ENCODE measurements at places on chromosomes 5 and 9.

DNA sequence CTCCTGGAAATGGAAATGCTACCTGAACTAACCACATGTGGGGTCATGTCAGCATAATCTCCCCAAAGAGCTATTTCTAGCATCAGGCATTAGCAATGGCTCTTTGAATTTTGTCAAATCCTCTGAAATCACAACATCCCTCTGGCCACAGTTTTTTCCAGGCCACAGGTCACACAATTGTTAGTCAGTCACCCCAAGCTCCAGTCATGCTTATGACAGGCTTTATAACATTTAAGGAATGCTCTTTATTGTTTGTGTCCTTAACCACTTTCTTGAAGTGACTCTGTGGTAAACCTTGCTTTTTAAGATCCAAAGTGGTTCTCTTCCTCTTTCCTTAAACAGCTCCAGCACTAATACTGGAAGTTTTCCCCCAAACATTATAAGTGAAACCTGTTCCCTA, 169.2 kb upstream of the HMHB1 start:
- no peak for DNase-seq

GRCh38 chr9:104682642-104683041, 11.7 kb upstream of the OR13D1 start:
- DNase-seq = peak; percentile 12

GRCh38 chr9:81594415-81594814, 94.9 kb downstream of the TLE1 start:
- DNase-seq = no peak

DNA sequence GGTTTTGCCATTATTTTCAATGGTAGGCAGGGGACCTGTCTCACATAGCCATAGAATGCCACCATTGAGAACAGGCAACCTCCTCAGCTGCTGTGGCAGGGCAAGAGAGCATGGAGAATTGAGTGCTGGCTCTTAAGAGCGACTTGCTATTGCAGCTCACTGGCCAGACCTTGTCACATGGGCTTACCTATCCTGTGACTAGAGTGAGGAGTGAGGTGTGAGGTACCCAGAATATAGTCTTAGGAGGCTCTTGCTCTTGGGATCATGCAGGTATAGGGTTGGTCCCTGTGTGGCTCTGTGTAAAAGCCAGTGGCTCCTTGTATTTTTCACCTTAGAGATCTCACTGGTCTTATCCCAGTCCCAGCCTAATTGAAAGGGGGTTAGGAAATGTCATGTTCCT, 39.8 kb upstream of the NR3C1 start:
- DNase-seq = no peak

DNA sequence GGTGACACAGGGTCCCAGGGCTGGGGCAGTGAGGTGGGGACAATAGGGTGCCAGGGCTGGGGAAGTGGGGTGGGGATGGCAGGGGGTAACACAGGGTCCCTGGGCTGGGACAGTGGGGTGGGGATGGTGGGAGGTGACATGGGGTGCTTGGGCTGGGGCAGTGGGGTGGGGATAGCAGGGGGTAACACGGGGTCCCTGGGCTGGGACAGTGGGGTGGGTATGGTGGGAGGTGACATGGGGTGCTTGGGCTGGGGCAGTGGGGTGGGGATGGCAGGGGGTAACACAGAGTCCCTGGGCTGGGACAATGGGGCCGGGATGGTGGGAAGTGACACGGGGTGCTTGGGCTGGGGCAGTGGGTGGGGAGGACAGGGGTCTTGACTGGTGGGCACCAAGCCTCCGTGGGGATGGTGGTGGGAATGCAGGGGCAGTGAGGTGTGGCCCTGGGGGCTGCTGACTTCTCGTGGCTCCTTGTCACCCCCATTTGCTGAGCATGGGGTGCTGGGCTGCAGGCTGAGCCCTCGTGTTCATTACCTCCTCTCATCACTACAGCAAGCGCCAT, 41.7 kb downstream of the OLFM1 start:
- no peak for DNase-seq

DNA sequence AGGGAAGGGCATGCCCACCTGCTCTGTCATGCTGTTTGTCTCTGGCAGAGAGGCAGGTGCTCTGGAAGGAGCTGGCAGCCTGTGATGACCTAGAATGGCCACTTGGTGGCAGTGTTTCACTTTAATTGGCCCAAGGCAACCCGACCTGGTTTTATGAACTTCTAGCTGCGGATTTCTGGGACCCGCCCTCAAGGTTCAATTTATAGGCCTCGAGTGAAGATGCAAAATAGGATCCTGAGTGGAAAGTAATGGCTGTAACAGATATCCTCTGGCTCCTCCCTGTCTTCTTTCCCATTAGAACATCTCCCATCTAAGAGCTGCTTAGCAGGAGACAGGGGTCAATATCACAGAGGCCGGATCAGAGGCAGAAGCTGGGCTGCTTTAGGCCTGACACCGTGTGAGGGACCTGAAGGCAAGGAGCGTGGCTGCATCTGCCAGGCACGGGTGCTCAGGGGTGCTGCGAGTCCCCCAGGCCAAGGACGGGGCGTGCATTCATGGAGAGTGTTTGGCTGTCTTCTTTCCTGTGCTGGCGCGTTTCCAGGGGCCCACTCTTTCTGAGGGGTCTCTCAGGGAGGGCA, 56.7 kb upstream of the SLC28A3 start:
- peak; percentile 60 for DNase-seq

GRCh38 chr5:173670791-173671120, 54.3 kb upstream of the BOD1 start:
- no peak for DNase-seq
